Fibroblast of the aortic adventitia (primary cell): ENCODE measurements at places on chromosomes 4 and X. TPM values are rescaled to one million over a fixed set of nuclear protein-coding genes. Genes with fewer than 3 reads are reported as not detected.
A peak's percentile ranks its signal among the peaks of the same experiment; 100 is the strongest.

The ZNF41 gene
- 10.1 and 10.5 TPM in 2 replicates for total RNA-seq

DNA sequence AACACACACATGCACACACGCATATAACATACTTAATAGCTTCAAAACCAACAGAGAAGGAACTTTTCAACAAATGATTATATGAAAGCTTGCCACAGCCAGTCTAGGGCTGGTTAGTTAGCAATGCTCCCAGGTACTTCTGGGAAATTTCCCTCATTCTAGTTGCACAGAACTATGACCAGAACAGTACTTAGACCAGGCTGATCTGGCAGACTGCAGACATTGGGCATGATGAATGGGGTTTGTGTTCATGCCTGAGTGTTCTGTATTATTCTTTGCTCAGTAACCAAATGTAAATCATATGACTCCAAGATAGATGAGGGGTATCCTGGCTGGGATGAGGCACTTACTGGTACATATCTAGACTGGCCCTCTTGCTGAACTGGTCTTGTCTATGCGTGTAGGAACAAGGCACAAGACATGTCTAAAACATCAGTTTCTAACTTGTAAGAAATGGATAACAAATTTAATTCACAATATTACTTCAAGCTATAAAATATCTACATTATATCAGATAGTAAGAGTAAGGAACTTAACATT is 50.3 kb upstream of the GEMIN8 start:
- no peak for DNase-seq

- no peak for DNase-seq
Measured at GRCh38 chr4:105162123-105162796, 15.6 kb downstream of the TET2 start.

The KLHL13 gene
- total RNA-seq, result 0.82 and 7.2 TPM in 2 replicates

GRCh38 chr4:87420276-87420830 is 2.0 kb upstream of the NUDT9 start:
- DNase-seq, result no peak

The CFP gene
- 0.18 TPM in 1 of 2 replicates, not detected in the other for total RNA-seq

The CYLC1 gene
- total RNA-seq, result not detected in 2 replicates

- DNase-seq, result no peak
Measured at GRCh38 chr4:54726907-54727306, 69.2 kb downstream of the KIT start.

DNA sequence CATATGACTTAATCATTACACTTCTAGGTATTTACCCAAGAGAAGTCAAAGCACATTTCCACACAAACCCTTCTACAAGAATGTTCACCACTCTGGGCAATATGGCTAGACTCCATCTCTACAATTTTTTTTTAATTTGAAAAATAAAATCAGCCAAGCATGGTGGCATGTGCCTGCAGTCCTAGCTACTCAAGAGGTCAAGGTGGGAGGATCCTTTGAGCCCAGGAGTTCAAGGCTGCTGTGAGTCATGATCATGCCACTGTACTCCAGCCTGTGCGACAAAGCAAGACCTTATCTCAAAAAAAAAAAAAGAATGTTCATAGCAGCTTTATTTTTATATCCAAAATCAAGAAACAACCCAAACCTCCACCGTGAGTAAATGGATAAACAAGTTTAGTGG is 70.3 kb upstream of the MBNL3 start:
- DNase-seq, result no peak

The SHISA3 gene
- 2.0 and 6.0 TPM in 2 replicates for total RNA-seq

GRCh38 chr4:138090150-138090917 is 151.8 kb downstream of the SLC7A11 start:
- peak; percentile 91 for DNase-seq

DNA sequence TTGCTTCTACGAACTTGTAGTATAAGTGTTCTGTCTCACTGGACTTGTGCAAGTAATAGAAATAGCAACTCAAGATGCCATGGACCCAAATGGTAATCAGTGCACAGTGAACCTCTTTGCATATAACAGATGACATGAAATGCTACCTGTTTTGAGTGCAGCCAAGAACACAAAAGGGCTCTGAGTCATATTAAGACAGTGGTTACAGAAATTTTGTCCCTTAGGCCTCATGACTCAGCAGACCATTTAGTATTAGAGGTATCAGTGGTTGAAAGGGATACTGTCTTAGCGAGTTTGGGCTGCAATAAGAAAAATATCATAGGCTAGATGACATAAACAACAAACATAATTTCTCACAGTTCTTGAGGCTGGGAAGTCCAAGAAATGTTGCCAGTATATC is 502.9 kb upstream of the PCDH10 start:
- DNase-seq, result no peak

DNA sequence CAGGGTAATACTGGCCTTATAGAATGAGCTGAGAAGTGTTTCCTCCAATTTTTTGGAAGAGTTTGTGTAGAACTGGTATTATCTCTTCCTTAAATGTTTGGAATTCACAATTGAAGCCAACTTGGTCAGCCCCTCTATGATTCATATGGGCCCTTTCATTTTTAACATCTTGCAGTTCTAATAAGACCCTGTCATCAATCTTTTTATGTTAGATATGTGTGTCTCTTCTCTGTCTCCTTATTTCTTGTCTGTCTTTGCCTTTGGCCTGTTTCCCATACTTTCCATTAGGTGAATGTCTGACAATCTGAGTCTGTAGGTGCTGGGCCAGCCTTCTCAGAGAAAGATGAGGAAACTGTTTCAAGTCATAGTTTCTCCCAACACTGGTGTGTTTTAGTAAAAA is 88.7 kb downstream of the SLC16A2 start:
- DNase-seq, result peak; percentile 67

DNA sequence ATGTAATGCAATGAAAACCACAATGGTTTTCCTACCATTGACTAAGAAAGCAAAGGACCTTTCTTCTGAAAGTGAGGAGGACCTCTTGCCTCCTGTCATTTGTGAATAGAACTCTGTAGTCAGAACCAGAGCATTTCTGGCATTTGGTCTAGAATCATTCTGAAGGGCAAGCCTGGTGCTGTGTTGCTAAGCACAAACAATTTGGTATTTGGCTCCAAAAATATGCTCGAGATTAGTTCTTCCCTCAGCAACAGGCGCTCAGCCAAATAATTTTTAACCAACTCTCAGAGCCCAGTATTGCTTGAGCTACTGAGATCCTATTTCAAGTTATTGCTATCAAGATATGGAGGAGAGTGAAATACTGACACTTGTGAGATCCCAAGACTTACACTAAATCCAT is 71.0 kb downstream of the SNCA start:
- DNase-seq, result peak; percentile 56

The AMER1 gene
- total RNA-seq, result 2.0 and 3.6 TPM in 2 replicates

GRCh38 chr4:2366252-2367192 is 51.9 kb downstream of the ZFYVE28 start:
- peak; percentile 11 for DNase-seq

DNA sequence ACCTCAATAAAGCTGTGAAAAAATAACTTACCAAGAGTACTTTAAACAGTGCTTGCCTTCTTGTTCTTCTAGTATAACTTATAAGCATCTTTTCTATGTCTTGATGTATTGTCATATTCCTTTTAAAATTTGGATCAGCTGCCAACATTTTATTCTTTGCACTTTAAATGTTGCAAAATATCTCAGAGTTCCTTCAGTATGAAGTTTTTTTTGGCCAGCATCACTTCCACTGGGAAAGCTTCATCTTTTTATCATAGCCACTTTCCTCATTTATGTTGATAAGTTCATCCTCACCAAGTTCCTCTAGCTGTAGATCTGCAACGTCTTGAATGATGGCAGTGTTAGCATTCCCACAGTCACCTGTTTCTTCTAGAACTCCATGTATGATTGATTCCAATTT is 24.2 kb downstream of the CXorf58 start:
- peak; percentile 56 for DNase-seq

DNA sequence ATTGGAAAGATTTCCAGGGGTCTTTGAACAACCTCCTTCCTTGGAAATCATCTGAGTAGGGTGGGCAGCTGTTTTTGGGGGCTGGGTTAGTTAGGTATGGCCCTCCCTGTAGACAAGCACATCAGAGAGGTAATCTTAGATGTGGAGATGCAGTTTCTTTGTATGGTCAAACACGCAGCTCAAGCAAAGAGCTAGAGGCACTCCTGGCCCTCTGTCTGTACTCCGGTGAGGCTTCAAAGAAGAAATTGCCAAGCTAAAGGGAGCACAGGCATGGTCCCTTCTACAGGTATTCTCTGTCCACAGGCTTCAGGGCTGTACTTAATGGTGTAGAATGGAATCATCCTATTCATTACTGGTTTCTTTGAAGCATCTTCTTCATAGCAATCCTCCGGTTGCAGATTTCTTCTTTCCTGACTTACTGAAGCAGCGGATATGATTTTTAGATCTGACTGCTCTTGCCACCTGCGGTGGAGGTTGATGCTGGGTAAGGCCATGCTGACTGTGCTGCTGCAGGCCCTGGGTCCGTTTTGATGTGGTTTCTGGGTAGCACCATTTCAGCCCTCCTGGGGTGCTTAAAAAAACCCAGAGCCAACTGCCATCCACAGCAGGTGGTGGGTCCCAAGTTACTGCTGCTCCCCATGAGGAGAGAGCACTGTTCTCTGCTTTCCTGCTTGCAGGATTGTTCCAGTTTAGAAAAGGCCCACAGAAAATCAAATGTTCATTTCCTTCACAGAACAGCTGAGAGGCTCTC is 318.9 kb upstream of the GATB start:
- no peak for DNase-seq

DNA sequence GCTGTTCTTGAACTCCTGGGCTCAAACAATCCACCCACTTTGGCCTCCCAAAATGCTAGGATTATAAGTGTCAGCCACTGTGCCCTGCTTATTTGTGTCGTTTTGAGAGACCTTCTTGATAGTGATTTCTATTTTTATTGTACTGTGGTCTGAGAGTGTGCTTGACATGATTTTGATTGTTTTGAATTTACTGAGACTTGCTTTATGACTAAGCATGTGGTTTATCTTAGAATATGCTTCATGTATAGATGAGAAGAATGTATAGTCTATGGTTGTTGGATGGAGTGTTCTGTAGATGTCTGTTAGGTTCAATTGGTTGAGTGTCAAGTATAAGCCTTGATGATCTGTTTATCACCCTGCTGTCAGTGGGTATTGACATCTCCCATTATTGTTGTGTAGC is 789.3 kb downstream of the IL1RAPL1 start:
- DNase-seq, result no peak

DNA sequence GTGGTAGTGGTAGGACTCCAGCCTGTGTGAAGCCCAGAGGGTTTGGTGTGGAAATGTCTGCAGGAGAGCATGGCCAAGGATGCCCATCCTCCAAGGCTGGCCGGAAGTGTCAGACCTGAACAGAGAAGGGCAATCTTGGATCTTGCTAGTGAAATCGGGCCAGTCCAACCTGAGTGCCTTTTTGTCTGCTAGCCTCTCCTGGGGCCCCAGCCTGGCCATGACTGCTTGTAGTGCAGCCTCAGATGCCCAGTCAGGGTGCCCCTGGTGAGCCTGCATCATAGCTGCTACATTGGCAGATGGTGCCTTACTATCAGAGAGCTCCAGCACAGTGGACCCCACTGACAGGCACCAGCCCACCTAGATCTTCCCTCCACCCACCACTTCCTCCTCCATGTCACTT is 99.3 kb upstream of the PCDH18 start:
- no peak for DNase-seq

The CSAG2 gene
- not detected in 2 replicates for total RNA-seq

The HS6ST2 gene
- total RNA-seq, result under 0.01 TPM in 1 of 2 replicates, not detected in the other

DNA sequence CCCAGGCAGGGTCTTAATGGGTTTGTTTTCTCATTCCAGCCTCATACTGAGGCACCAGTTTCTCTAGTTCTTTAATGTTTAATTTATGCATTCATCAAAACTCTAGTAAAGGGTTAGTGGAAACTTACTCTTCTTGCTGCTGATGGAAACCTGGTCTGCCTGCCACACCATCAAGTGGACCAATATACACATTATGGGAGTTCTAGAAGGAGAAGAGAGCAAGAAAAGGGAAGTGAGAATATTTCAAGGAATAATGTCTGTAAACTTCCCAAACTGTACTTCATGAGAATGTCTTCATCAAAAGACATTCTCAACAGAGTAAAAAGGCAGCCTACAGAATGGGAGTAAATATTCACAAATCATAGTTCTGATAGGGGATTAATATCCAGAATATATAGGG is 20.9 kb upstream of the DHX15 start:
- no peak for DNase-seq
